ENCODE measurements at places on chromosomes 13 and 19.
A peak's percentile ranks its signal among the peaks of the same experiment; 100 is the strongest.

DNA sequence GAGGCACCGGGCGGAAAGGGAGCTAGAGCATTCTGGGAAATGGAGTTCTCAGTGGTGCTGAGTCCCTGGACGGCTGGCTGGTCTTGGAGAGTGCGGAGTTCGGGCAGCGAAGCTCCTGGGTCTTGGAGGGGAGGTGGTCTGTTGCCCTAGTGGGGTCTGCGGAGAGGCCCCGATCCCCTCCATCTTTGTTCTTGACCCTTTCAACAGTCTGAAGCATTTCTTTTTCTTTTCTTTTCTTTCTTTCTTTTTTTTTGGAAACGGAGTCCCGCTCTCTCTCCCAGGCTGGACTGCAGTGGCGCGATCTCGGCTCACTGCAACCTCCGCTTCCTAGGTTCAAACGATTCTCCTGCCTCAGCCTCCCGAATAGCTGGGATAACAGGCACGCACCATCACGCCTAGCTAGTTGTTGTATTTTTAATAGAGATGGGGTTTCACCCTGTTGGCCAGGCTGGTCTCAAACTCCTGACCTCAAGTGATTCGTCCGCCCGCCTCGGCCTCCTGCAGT lies 440 bp upstream of the SYMPK start:
- DNase-seq: no peak

- DNase-seq: peak; percentile 60
These were observed 35.1 kb downstream of the ELF1 start for GRCh38 chr13:40983725-40984667.

DNA sequence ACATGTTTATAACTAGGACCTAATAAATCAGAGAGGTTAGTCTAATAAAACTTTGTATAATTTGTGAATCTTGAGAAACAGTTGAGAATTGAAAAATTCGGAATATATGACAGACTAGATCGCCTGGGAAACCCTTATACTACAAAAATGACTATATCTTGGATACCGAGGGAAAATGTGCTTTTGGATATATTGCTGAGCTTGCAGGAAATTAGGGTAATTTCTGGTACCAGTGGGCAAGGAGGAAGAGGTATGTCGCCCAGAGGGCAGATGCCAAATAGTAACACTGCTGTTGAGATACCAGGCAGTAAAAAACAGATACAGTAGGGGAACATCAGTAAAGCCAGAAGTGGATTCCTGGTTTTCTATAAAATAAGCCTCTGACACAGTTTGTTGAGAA lies 17.3 kb downstream of the MPHOSPH8 start:
- no peak for DNase-seq

DNA sequence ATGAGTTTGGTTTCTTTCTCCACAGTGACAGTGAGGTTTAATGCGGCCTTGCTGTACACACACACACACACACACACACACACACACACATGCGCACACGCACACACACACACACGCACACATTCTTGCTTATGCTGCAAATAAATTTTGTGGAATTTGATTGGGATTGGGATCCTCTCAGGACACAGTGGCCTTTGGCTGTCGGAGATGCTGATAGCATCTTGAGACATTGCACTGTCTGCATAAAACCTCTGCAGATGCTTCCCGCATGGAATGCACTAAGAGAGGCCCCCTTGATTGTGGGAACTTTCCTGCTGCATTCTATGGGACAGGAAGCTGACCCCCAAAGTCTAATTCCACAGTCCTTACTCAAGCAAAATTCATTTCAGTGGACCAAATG lies 145.6 kb downstream of the FLT1 start:
- DNase-seq: no peak

- DNase-seq: no peak
These were observed 541.4 kb upstream of the SLITRK5 start for GRCh38 chr13:87129602-87130300.

- peak; percentile 62 for DNase-seq
These were observed 65.1 kb downstream of the KCNRG start for GRCh38 chr13:50080203-50080910.

GRCh38 chr19:47650700-47651099 lies 41.8 kb downstream of the BICRA start:
- DNase-seq: no peak

- peak; percentile 70 for DNase-seq
These were observed 8.3 kb upstream of the SYCN start for GRCh38 chr19:39212375-39212742.

DNA sequence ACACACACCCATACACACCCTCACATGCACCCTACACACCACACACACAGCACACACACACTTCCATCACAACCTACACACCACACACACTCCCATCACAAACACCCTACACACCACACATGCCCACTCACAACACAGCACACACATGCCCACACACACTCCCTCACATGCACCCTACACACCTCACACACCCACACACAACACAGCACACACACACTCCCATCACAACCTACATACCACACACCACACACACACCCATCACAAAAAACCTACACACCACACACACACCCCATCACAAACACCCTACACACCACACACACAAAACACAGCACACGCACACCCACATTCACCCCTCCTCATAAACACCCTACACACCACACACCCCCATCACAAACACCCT lies 15.1 kb downstream of the PEPD start:
- DNase-seq: no peak

DNA sequence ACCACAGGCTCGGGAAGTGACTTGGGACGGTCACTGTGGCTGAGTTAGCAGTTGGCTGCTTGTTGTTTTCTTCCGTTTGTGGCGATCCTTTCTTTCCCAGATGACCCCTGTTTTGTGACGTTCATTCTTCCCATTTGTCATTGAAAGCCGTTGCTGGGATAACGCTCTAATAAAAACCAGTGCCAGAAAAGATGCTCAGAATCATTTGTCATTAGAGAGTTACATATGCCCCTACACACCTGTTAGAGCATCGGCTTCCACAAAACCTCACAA lies 39.3 kb upstream of the MCF2L start:
- no peak for DNase-seq

DNA sequence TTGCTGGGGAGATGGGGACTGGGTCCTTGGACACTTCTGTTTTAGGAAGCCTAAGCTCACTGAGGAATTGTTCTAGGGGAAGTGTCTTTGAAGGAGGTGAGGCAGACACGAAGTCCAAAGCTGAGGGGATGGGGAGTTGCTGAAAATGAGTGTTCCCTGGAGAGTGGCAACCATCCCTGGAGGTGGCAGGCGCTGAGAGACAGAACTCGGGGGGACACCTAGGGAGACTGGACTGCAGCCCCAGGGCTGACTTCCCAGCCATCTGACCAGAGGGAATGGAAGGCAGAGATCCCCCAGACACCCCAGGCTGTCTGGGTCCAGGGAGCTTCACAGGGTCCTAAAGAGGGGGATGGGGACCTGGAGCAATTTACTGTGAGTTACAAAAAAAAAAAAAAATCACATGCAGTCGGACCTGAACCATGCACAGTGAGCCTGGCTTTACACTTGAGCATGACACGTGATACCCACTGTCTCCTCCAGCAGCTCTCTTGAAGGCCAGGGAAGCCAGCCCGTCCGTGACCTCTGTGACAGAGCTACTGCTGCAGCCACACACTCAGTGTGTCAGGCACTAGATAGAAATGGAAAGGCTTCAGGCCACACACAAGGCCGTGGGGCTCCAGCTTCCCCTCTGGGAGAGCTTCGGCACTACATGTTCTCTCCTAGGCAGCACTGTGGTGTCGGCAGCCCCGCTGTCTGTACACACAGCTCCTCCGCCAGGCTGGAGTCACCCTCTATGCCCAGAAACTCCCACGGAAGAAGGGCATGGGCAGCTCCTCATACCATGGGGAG lies 77.1 kb upstream of the KCTD15 start:
- DNase-seq: no peak
